Left colon (tissue), 2 donors: ENCODE measurements at places on chromosomes 16 and 17. TPM values are rescaled to one million over a fixed set of nuclear protein-coding genes. Genes with fewer than 3 reads are reported as not detected.

Gene HDAC5
- total RNA-seq: 42.8 TPM

Gene HOXB2
- 2.5 TPM for total RNA-seq

Gene ABR
- 310 TPM for total RNA-seq

Gene PRSS22
- 12.9 TPM for total RNA-seq

Gene SYNGR3
- total RNA-seq: 1.6 TPM

Gene RAMP2
- total RNA-seq: 5.0 TPM

Gene BCAR1
- 145 TPM for total RNA-seq

Gene TMEM92
- 3.4 TPM for total RNA-seq

Gene GPR142
- total RNA-seq: not detected

Gene VTN
- total RNA-seq: 0.11 TPM

Gene TP53TG3B
- not detected for total RNA-seq

Gene CCDC78
- 0.95 TPM for total RNA-seq

Gene ZNF75A
- 17.9 TPM for total RNA-seq

Gene PYDC1
- total RNA-seq: not detected

Gene CDRT15L2
- not detected for total RNA-seq

Gene KRT33B
- not detected for total RNA-seq

Gene MILR1
- 0.82 TPM for total RNA-seq

Gene GPR179
- 0.03 TPM for total RNA-seq

Gene NME1
- total RNA-seq: 43.9 TPM

Gene LAT
- 7.2 TPM for total RNA-seq

Gene ATP2A3
- 300 TPM for total RNA-seq

Gene SENP3
- 30.9 TPM for total RNA-seq

Gene TBC1D3I
- total RNA-seq: 0.70 TPM

Gene FOXC2
- total RNA-seq: 0.34 TPM

Gene C17orf113
- total RNA-seq: 2.5 TPM

Gene WNT9B
- not detected for total RNA-seq

Gene SBK1
- 0.58 TPM for total RNA-seq

Gene FBXL16
- 3.1 TPM for total RNA-seq

Gene KIF19
- total RNA-seq: 2.1 TPM

Gene KCNJ16
- total RNA-seq: 0.24 TPM

Gene CIITA
- total RNA-seq: 10.2 TPM

Gene CNTD1
- 2.4 TPM for total RNA-seq

Gene TBL3
- 23.6 TPM for total RNA-seq

Gene GEMIN4
- 12.4 TPM for total RNA-seq

Gene TEKT5
- 0.50 TPM for total RNA-seq

Gene TGFB1I1
- 7.4 TPM for total RNA-seq

Gene KCNH6
- total RNA-seq: 1.1 TPM

Gene ARL6IP1
- 139 TPM for total RNA-seq
